ENCODE measurements at places on chromosomes 1 and 21.

- DNase-seq = no peak
These were observed 68.3 kb downstream of the SLC16A1 start for GRCh38 chr1:112887599-112888283.

DNA sequence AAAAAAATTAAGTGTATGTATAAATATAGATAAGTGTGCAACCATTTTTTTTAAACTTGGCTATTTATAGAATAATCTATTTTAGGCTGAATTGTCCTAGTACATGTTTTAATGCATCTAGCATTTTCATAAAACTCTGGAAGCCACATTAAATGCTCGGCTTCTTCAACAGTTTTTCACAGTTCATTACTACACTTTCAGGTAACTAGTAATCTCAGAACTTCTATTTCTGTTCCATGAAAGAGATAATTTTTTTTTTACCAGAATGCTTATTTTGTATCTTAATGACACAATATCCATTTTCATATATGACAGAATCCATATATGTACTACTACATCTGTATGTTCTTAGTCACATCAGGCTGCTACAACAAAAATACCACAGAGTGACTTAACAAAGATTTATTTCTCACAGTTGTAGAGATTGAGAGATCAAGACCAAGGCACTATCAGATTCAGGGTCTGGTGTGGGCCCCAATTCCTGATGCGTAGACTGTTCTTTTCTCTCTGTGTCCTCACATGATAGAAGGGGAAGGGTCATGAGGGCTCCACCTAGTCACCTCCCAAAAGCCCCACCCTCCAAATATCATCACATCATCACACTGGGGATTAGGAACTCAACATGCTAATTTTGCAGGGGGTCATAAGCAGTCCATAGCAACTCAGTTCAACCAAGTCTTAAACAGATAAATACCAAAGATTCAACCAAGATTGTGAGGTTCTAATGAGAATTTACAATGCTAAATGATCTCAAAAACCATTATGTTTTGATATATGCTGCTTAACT lies 43.1 kb downstream of the ARHGAP29 start:
- DNase-seq = no peak

DNA sequence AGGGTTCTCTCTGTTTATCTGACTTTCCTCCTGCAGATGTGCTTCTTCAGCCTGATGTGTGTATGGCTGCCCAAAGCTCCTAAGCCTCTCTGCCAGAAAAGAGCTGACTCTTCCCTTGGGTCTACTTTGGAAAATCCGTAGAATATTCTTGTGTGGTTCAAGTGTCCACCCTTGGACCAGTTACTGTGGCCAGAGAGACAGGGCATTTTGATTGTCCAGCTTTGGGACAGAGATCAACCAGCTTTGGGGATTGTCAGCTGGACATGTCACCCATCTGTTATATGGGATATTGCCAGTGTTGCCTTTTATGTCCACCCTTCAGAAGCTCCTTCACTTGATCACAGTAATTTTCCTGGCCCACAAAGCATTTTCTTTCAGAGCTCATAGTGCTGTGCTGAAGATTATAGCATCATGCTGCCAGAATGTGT lies 126.2 kb upstream of the L1TD1 start:
- no peak for DNase-seq

- DNase-seq = no peak
These were observed 26.4 kb upstream of the LAMC1 start for GRCh38 chr1:182996816-182997215.

- no peak for DNase-seq
These were observed 64.4 kb upstream of the BARHL2 start for GRCh38 chr1:90781534-90781933.

All from activated CD4-positive, alpha-beta T cell treated with anti-CD3 and anti-CD28 coated beads, Interleukin-2, amount 50 U/mL, for 4 hours (primary cell).